Tibial nerve (tissue), 4 donors: ENCODE measurements at places on chromosomes 2 and 18. TPM values are rescaled to one million over a fixed set of nuclear protein-coding genes. Genes with fewer than 3 reads are reported as not detected.

FKBP7 gene
- total RNA-seq: 12.3 TPM

MOGAT1 gene
- total RNA-seq: not detected

DNAJC27 gene
- total RNA-seq: 12.8 TPM

PLGLB1 gene
- total RNA-seq: not detected

CDK15 gene
- total RNA-seq: 6.5 TPM

NEU2 gene
- not detected for total RNA-seq

GALNT5 gene
- 0.87 TPM for total RNA-seq

SCN2A gene
- total RNA-seq: 0.66 TPM

TCF23 gene
- total RNA-seq: not detected

GRCh38 chr18:56652802-56653201, 1.6 kb downstream of the WDR7 start:
- no peak overlapping the region for H3K4me3 ChIP-seq
- H3K27me3 ChIP-seq: no peaks in the 10 kb centered on the region
- no peak overlapping the region for H3K27ac ChIP-seq
- no peak for DNase-seq
- H3K4me1 ChIP-seq: peaks cover 19% of the 10 kb centered on the region
- H3K36me3 ChIP-seq: peaks cover 1% of the 10 kb centered on the region

- no peaks in the 10 kb centered on the region for H3K36me3 ChIP-seq
- H3K4me1 ChIP-seq: no peaks in the 10 kb centered on the region
- DNase-seq: no peak
Observed at GRCh38 chr2:168819050-168819715, 16.7 kb downstream of the NOSTRIN start.

DNA sequence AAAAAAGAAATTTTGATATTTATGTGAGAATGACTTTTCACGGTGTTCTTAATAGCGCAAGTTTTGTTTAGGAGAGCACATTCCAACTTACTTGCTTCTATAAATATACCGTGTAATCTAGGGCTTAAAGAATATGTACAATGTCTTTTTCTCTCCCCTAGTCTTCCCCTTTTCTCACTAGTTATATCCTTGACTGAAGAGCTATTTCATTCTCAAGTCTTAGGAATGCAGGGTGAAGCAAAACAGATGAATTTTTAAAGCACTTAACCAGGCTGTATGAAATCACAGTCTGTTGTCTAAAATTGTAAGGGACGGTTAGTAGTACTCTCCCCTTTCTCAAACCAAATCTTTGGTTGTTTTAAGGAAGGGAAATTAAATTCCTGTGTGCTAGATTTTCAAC, 29.6 kb upstream of the SLC30A6 start:
- H3K36me3 ChIP-seq: peaks cover 46% of the 10 kb centered on the region
- H3K4me1 ChIP-seq: no peaks in the 10 kb centered on the region
- H3K4me3 ChIP-seq: no peak overlapping the region
- H3K27me3 ChIP-seq: no peaks in the 10 kb centered on the region

DNA sequence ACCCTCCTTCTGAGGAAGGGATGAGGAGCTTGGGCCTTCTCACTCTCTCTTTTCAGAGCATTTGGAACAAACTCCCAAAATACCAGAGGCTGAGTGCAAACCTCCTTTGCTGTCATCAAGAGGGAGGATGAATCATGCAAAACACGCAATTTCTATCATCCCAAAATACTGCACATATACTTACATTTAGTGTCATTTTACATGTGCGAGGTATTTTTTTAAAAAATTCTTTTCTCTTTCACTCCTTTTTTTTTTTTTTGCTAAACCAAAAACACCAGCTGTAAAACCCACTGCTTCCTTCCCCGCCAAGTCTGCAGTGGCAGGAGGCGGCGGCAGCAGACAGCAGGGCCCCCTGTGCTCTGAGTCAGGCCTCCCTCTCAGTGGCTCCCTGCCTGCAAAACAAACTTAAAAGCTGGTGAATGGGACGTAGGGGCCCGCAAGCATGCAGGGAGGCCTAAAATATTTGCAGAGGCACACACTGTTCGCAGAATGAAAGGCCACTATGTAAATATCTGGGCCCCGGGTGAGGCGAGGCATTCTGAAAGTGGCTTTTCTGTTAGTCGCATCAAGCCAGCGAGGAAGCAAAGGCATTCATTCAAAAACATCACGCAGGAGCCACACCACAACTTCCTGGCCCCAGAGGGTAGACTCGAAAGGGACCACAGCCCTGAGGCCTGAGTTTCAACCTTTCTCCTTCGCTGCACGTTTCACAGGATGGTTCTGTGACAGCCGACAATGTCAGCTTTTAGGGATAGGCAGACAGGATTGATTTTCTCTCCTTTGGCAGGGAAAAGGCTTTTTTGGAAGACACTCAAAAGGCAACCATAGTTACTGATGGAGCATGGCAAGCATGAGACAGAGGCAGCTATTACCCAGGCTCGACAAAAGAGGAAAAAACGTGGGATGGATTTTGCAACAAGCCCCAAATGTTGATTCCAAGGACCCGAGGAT, 73.4 kb downstream of the ACTR2 start:
- DNase-seq: no peak
- H3K36me3 ChIP-seq: no peaks in the 10 kb centered on the region
- H3K27me3 ChIP-seq: no peaks in the 10 kb centered on the region
- H3K4me3 ChIP-seq: no peak overlapping the region
- peak overlapping the region; percentile 82 for H3K27ac ChIP-seq

GRCh38 chr2:211407076-211407475, 850.7 kb downstream of the CPS1 start:
- no peaks in the 10 kb centered on the region for H3K27me3 ChIP-seq
- no peak for DNase-seq
- no peaks in the 10 kb centered on the region for H3K36me3 ChIP-seq
- H3K4me3 ChIP-seq: no peak overlapping the region

DNA sequence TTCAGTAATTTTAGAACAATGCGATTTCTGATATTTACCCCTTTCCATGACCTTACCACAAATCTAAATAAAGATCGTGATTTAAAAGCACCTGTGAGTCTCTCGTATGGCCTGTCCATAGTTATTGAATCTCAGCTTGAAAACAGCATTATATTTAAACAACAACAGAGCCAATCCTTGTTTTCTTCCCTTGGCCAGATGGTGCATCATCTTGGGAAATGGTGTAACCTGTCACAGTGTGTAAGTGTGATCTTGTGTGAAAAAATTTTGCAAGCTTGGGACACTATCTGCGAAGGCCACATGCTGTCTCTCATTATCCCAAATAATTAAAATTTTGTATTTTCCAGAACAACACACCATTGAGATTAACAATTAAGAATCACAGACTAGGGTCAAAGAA, 262.7 kb upstream of the SPHKAP start:
- no peak for DNase-seq
- H3K36me3 ChIP-seq: no peaks in the 10 kb centered on the region
- H3K27me3 ChIP-seq: no peaks in the 10 kb centered on the region
- H3K4me1 ChIP-seq: no peaks in the 10 kb centered on the region
- H3K4me3 ChIP-seq: no peak overlapping the region

- peaks cover 80% of the 10 kb centered on the region for H3K4me1 ChIP-seq
- no peaks in the 10 kb centered on the region for H3K36me3 ChIP-seq
- no peaks in the 10 kb centered on the region for H3K27me3 ChIP-seq
- DNase-seq: peak; percentile 49
Observed at GRCh38 chr2:238286551-238286950, 1.9 kb downstream of the PER2 start.

DNA sequence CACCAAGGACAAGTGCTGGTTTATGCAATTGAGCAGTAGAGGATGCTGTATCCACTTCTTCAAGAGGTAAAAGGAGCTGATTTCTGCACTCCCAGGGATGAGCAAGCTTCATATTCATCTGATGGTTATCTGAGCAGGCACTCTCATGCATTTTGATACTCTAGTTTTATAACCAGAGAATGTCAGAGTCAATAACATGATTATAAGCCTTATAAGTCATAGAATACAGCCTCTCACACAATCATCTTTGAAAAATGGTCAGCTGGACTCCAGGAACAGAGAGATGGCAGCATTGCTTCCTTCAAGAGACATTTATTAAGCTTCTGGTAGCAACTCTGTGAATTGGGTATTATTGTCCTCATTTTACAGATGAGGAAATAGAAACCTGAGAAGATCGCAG, 167.1 kb downstream of the SLC8A1 start:
- H3K4me3 ChIP-seq: no peak overlapping the region
- no peaks in the 10 kb centered on the region for H3K4me1 ChIP-seq
- H3K27ac ChIP-seq: no peak overlapping the region

- no peak overlapping the region for H3K4me3 ChIP-seq
- H3K36me3 ChIP-seq: no peaks in the 10 kb centered on the region
- no peak for DNase-seq
- no peak overlapping the region for H3K27ac ChIP-seq
Observed at GRCh38 chr2:136331226-136331625, 213.3 kb upstream of the CXCR4 start.

DNA sequence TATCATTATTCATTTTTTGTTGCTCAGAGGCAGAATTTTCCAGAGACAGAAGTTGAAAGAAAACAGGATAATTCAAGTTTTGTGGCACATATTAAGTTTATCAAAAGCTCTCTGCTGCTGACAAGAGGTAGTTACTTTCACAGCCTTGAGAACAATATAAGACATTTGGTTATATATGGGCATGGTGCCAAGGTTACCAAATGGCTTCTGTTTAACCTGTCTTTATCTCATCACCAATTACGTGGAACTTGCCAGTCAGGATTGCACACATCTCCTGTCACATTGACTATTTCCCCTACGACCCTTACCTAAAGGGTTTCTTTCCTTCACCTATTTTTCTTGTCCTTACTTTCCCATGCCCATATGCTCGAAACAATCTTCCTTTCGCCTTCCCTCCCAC, 35.9 kb downstream of the KLF7 start:
- DNase-seq: no peak
- no peak overlapping the region for H3K27ac ChIP-seq
- peaks cover 43% of the 10 kb centered on the region for H3K4me1 ChIP-seq
- no peak overlapping the region for H3K4me3 ChIP-seq
- H3K36me3 ChIP-seq: no peaks in the 10 kb centered on the region
- no peaks in the 10 kb centered on the region for H3K27me3 ChIP-seq

- no peak overlapping the region for H3K4me3 ChIP-seq
- no peak overlapping the region for H3K27ac ChIP-seq
- H3K27me3 ChIP-seq: no peaks in the 10 kb centered on the region
- H3K4me1 ChIP-seq: no peaks in the 10 kb centered on the region
- no peak for DNase-seq
Observed at GRCh38 chr2:32812316-32812715, 134.4 kb upstream of the LTBP1 start.

DNA sequence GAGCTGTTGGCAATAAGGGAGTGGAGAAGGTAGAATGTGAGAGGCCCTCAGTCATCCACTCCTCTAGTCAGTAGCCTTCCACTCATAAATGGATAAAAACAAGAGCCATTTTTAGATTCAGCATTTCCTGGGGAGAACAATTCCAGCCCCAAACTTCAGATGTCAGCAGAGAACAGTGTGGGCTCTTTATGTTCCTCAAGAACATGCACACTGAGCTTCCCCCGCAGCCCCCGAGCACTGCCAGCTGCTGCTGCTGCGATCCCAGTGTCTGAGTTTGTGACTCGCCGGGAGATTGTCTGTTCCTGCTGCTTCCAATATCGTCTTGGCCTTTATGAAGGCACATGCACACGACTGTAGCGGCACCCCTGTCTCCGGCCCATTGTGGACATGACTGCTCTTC, 143.7 kb upstream of the CTNNA2 start:
- H3K27ac ChIP-seq: no peak overlapping the region
- no peaks in the 10 kb centered on the region for H3K27me3 ChIP-seq
- no peaks in the 10 kb centered on the region for H3K36me3 ChIP-seq
- no peaks in the 10 kb centered on the region for H3K4me1 ChIP-seq

DNA sequence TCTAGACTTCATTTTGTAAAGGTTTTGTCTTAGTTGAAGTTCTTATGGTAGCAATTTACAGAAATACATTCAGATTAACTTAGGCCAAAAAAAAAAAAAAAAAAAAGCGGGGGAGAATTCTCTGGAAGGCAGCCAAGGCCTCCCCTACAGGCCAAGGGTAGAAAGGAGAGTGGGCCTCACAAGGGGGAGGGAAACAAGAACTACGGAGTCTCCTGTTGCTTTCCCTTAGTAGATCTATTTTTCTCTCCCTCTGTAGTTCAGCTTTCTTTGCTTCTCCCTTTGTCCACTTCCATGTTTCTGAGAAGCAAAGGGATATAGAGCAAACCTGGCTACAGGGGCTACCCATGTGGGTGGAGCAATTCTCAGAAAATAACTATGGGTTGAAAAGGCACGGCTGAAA, 2.4 kb upstream of the STK11IP start:
- H3K27me3 ChIP-seq: no peaks in the 10 kb centered on the region
- no peaks in the 10 kb centered on the region for H3K36me3 ChIP-seq
- H3K27ac ChIP-seq: peak overlapping the region; percentile 94
- H3K4me1 ChIP-seq: no peaks in the 10 kb centered on the region
- H3K4me3 ChIP-seq: no peak overlapping the region
- no peak for DNase-seq

GRCh38 chr2:217512259-217512658, 490.5 kb downstream of the TNS1 start:
- H3K36me3 ChIP-seq: no peaks in the 10 kb centered on the region
- no peaks in the 10 kb centered on the region for H3K27me3 ChIP-seq
- peaks cover 19% of the 10 kb centered on the region for H3K4me1 ChIP-seq
- DNase-seq: no peak
- no peak overlapping the region for H3K27ac ChIP-seq

DNA sequence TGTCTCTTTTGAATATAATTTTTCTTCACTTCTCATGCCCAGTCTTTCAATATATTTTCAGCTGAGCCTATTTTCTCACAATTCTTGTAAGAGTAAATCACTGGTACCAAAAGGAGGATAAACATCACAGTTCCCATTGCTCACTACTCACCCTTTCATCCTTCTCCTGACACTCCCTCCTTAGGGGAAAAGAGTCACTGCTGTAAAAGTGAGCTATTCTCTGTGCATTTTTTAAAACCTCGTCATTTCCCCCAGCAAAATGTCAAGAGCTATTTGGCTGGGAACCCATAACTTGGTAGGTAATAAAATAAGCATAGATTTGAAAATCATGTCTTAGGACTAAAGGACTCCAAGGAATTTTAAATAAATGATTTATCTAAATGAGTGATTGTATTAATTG, 340.1 kb upstream of the GYPC start:
- H3K4me1 ChIP-seq: no peaks in the 10 kb centered on the region
- no peak overlapping the region for H3K27ac ChIP-seq
- H3K27me3 ChIP-seq: no peaks in the 10 kb centered on the region
- DNase-seq: no peak
- no peaks in the 10 kb centered on the region for H3K36me3 ChIP-seq

DNA sequence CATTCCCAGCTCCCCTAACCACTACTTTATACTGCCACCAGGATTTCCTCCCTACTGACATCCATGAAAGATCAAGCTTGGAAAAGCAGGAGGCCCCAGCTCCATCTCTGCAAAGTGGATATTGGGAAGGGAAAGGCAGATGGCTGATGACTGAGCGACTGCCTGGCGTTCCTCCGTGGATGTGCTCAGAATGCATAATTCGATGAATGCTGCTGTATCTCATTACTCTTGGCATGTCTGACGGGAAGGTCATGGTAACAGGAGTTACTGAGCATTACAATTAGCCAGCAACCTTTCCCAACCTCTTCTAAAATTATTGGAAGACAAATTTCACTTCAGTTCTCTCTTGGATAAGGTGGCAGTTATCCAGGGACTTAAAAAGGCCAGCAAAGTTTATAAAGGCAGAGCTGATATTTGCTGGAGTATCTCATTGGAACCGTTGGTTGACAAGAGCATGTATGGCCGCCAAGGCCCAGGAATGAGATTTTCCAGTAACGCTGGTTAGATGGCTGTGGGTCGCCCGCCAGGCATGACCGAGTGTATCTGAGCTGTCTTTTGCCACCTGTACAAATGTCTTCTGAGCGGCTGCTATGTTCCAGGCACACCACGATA, 34.5 kb downstream of the KCNE4 start:
- H3K4me1 ChIP-seq: no peaks in the 10 kb centered on the region
- H3K27me3 ChIP-seq: no peaks in the 10 kb centered on the region
- H3K4me3 ChIP-seq: no peak overlapping the region
- DNase-seq: no peak
